Astrocyte of the hippocampus (primary cell): ENCODE measurements at places on chromosomes 16 and 17.

GRCh38 chr16:5175266-5175665, 77.7 kb upstream of the EEF2KMT start:
- no peak for DNase-seq

GRCh38 chr17:19708431-19709175, 7.8 kb downstream of the SLC47A2 start:
- DNase-seq: no peak

GRCh38 chr17:74148446-74148845, 55.0 kb upstream of the RPL38 start:
- no peak for DNase-seq

DNA sequence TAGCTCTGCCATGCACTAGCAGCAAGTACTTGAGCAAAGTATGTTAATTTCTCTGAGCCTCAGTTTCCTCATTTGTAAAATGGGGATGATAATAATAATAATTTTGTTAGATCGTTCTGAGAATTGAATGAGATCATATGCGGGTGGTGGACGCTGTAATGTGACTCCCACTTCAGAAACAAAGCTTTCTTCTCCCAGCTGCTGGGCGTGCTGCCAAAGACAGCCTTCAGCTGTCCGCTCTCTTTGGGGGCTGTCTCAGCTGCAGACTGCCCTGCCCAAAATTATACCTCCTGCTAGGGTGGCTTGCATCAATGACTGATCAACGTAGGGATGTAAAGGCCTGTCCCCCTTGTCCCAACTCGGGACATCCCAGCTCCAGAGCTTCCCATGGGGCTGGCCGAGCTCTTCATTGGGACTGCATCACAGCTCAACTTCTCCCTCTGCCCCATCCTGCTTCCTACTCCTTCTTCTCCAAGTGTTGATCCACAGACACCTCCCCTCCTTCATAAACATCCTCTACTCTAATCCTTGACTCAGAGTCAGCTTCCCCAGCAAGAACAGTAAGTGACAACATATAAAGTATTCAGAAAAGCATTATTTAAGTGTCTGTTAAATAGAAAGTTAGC, 30.7 kb upstream of the CDH5 start:
- peak; percentile 69 for DNase-seq

- DNase-seq: no peak
Observed at GRCh38 chr16:678209-678857, 1.9 kb upstream of the STUB1 start.

DNA sequence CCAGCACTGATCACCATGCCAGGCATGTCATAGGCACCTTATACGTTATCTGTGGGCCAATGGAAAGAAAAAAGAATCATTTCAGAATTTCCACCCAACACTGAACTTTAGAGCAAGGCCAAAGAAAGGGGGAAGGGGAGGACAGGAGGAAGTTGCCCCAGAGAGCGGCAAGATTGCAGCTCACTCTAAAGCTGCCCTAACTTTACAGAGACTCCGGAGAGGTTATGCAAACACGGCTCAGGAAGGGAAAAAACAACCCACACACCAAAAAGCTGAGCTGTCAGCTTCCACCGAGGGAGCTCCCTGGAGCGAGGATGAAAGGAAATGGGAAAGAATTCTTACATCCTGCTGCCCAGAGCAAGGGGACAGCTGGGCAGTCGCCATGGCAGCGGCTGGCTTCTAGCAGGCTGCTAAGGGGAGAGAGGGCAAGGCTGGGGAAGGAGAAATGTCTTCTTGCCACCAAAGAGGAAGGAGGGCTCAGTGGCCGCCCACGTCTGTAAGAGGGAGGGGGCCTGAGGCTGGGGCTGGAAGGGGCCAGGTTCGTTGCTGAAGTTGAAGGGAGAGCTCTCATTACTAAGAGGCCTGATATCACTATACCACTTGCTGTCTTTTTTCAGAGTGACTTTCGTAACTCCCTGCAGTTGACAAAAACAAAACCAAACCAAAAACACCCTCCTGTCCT, 18.2 kb downstream of the COTL1 start:
- DNase-seq: peak; percentile 89

DNA sequence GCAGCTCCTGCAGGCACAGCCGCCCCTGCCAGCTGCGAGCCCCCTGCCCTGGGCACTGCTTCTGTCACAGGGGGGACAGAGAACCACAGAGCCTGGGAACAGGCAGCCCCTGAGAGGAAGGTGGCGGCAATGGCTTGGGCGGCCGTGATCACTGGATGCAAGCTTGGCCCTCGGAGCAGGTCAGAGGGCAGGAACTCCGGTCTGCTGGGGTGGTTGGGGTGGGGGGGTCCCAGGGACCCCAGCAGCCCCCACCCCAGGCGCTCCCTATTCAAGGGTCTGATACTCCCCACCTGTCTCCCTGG, 1.9 kb upstream of the CYBA start:
- DNase-seq: no peak

DNA sequence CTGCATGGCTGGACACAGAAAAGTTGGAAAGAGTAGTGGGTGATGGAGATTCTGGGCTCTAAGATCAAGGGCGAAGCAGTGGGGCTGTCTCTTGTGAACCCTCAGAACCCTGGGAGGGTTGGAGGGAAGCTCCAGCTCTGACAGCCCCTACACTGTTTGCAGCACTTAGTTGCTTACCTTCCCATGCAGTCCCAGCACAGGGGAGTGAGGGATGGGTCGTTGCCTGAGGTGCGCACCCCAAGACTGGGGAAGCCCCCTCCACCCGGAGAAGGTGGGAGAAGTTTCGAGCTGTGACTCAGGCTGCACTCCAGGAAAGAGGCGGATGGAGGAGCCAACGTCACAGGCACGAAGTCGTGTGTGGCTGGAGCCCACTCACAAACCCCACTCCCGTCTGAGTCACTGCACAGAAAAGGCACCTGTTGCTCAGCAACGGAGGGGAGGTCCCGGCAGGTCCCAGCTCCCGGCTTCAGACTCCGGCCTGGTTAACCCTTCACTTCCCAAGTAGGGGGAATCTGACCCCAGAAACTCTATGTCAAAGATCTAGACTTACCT, 60.1 kb downstream of the AIPL1 start:
- peak; percentile 89 for DNase-seq

GRCh38 chr17:65457635-65458257, 103.7 kb downstream of the AXIN2 start:
- DNase-seq: no peak

- no peak for DNase-seq
Observed at GRCh38 chr16:66491716-66492064, 58.2 kb downstream of the TK2 start.

- DNase-seq: peak; percentile 93
Observed at GRCh38 chr17:78356101-78356713, 3.7 kb downstream of the SOCS3 start.

- DNase-seq: peak; percentile 90
Observed at GRCh38 chr17:56681561-56682266, 88.2 kb downstream of the NOG start.

DNA sequence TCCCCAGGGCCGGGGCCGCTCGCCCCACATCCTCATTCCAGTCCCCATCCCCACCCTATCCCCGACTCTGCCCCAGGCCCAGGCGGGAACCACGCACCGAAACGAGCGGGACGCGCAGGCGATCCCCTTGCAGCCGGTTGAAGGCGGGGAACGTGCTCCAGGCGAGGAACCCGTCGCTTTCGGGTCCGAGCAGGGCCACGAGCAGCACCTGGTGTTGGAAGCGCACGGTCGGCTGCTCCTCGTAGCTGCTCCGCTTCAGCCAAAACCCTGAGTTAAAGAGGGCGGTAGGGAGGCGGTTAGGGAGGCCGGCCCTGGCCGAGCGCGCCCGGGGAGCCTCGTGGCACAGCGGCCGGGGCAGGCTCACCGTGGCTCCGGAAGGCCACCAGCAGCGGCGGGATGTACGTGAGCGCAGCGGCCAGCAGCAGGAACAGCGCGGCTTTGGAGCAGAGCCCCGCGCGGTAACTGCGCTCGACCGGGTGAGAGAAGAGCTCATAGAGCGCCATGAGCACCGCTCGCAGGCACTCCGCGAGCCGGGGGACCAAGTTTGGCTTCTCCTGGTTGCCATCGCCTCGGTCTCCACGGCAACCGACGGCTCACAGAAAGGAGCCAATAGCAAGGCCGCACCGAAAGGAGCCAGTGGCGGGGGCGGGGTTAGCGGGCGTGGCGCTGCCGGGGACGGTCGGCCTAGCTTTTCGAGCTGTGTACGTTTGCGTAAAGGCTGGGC, at the start of gene TMEM231:
Gene TMEM231, minus strand, starts transcription at position 546 of the 724 bp plus-strand sequence. Its CDS starts 43 bp downstream, at position 503.
- peak; percentile 97 for DNase-seq

DNA sequence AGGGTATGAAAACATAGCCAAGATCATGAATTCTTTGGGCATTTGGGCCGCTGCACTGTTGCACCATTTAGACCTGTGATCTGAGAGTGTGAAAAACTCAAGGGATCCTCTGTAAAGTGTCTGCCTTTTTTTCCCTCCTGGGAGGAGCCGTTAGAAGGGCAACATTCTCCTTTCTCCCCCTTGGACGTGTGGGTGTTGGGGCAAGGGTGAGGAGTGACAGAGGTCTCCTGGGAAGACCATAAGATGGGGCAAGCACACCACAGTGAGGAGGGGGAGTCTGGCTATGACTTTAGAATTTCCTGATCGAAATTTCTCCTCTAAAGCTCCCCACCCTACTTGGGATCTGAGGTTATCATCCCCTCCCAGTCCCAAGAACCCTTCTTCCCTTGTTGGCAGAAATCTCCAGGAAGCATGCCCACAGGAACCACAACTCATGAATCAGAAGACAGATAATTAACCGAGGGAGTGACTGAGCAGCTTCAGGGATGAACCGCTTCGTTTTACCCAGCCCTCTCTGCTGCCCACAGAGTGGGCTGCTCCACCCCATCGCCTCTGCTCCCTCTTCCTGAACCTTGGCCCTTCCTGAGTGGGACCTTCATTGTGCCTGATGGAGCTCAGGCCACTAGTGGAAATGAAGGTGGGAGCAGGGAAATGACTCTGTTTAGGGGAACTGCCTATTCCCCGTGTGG, 4.2 kb downstream of the ITGB3 start:
- peak; percentile 85 for DNase-seq

GRCh38 chr17:7173687-7174602, 5.2 kb downstream of the ASGR1 start:
- DNase-seq: peak; percentile 48

DNA sequence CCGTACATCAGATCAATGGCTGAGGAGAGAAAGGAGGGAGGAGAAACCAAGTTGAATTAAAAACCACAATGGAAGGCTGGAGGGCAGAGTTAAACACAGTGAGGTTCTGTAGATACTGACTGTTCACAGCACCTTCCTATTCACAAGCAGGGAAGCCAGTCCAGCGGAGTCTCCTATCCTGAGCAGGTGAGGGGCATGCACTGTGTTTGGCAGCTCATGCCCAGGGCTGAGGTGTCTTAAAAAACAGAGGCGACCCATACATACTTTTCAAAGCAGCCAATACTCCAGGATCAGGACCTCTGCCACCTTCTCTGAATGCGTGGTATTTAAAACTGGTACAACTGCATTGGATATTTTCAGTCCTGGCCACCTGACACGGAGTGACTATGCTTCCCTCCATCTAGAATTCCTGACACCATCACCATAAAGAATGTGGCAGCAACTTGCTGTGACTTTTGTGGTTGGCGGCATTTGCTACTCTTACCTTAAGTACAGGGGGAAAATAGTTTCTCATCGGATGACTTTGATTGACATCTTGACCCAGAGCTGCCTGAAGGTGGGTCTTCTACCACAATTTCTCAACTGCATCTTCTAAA, 21.5 kb downstream of the USP22 start:
- DNase-seq: no peak

GRCh38 chr17:7016418-7016817, 4.0 kb downstream of the RNASEK start:
- DNase-seq: no peak
